ENCODE measurements at places on chromosomes 1 and 21. TPM values are rescaled to one million over a fixed set of nuclear protein-coding genes. Genes with fewer than 3 reads are reported as not detected.

Gene KCNQ4
- 4.2 TPM for total RNA-seq

Gene SPRR2A
- total RNA-seq: not detected

Gene POFUT2
- total RNA-seq: 18.3 TPM

Gene FALEC
- not detected for total RNA-seq

Gene C8B
- total RNA-seq: not detected

Gene GATAD2B
- 6.3 TPM for total RNA-seq
